ENCODE measurements at places on chromosomes 11 and 22. TPM values are rescaled to one million over a fixed set of nuclear protein-coding genes. Genes with fewer than 3 reads are reported as not detected.

- peak; percentile 85 for DNase-seq
- no peak overlapping the region for H3K27ac ChIP-seq
- H3K4me1 ChIP-seq: no peaks in the 10 kb centered on the region
- no peak overlapping the region for H3K4me3 ChIP-seq
- no peaks in the 10 kb centered on the region for H3K36me3 ChIP-seq
Measured at GRCh38 chr11:121367001-121367843, 74.7 kb downstream of the SC5D start.

GRCh38 chr11:119540370-119541125, 117.6 kb upstream of the THY1 start:
- no peak for DNase-seq
- no peaks in the 10 kb centered on the region for H3K36me3 ChIP-seq
- no peak overlapping the region for H3K4me3 ChIP-seq
- peaks cover 10% of the 10 kb centered on the region for H3K4me1 ChIP-seq
- no peaks in the 10 kb centered on the region for H3K27me3 ChIP-seq

GRCh38 chr22:37664249-37665101, 6.0 kb downstream of the PDXP start:
- no peak for DNase-seq
- H3K27ac ChIP-seq: no peak overlapping the region
- no peaks in the 10 kb centered on the region for H3K27me3 ChIP-seq
- peaks cover 31% of the 10 kb centered on the region for H3K4me1 ChIP-seq
- H3K4me3 ChIP-seq: no peak overlapping the region

The MRGPRX4 gene
- not detected for total RNA-seq

The APOA1 gene
- 0.50 TPM for total RNA-seq

DNA sequence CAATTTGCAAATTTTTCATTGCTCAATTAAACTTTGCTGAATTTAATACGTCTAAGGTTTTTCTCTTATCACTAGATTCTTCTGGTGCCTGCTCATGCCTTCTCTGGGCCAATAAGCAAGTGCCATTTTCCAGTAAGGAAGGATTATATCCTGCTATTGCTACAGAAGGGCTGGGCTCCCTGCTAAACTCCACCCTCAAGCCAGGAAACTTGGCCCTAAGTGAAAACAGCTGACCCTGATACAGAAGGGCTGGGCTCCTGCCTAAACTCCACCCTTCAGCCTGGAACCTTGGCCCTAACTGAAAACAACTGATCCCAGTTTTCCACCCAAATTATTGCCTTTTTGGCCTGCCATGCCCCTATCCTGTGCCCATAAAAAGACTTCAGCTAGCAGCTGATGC, 385.3 kb downstream of the DYNC2H1 start:
- no peaks in the 10 kb centered on the region for H3K4me1 ChIP-seq
- no peak overlapping the region for H3K27ac ChIP-seq
- no peak overlapping the region for H3K4me3 ChIP-seq
- no peaks in the 10 kb centered on the region for H3K36me3 ChIP-seq
- no peak for DNase-seq
- H3K27me3 ChIP-seq: no peaks in the 10 kb centered on the region

- no peak overlapping the region for H3K4me3 ChIP-seq
- H3K36me3 ChIP-seq: no peaks in the 10 kb centered on the region
- no peak overlapping the region for H3K27ac ChIP-seq
- H3K27me3 ChIP-seq: no peaks in the 10 kb centered on the region
- no peaks in the 10 kb centered on the region for H3K4me1 ChIP-seq
- DNase-seq: no peak
Measured at GRCh38 chr11:34531663-34532062, 18.1 kb upstream of the ELF5 start.

- no peak for DNase-seq
- no peaks in the 10 kb centered on the region for H3K4me1 ChIP-seq
- no peaks in the 10 kb centered on the region for H3K36me3 ChIP-seq
- H3K4me3 ChIP-seq: no peak overlapping the region
- no peaks in the 10 kb centered on the region for H3K27me3 ChIP-seq
- no peak overlapping the region for H3K27ac ChIP-seq
Measured at GRCh38 chr11:59266491-59266890, 53.8 kb upstream of the MPEG1 start.

- no peak overlapping the region for H3K4me3 ChIP-seq
- peaks cover 16% of the 10 kb centered on the region for H3K27me3 ChIP-seq
- no peaks in the 10 kb centered on the region for H3K36me3 ChIP-seq
- no peaks in the 10 kb centered on the region for H3K4me1 ChIP-seq
- H3K27ac ChIP-seq: no peak overlapping the region
Measured at GRCh38 chr11:129743112-129743815, 72.4 kb upstream of the TMEM45B start.

The WBP2NL gene
- total RNA-seq: 1.8 TPM

- H3K4me3 ChIP-seq: no peak overlapping the region
- H3K27me3 ChIP-seq: no peaks in the 10 kb centered on the region
- no peak overlapping the region for H3K27ac ChIP-seq
- H3K4me1 ChIP-seq: no peaks in the 10 kb centered on the region
- DNase-seq: no peak
- no peaks in the 10 kb centered on the region for H3K36me3 ChIP-seq
Measured at GRCh38 chr11:37804666-37805065, 1206.6 kb upstream of the RAG2 start.

The BIK gene
- total RNA-seq: 3.1 TPM

GRCh38 chr11:65298655-65299179, 15.9 kb upstream of the CDC42EP2 start:
- no peak for DNase-seq
- H3K4me1 ChIP-seq: peaks cover 6% of the 10 kb centered on the region
- H3K27me3 ChIP-seq: no peaks in the 10 kb centered on the region
- no peak overlapping the region for H3K4me3 ChIP-seq
- peak overlapping the region; percentile 3 for H3K27ac ChIP-seq
- peaks cover 50% of the 10 kb centered on the region for H3K36me3 ChIP-seq

The C11orf87 gene
- not detected for total RNA-seq

DNA sequence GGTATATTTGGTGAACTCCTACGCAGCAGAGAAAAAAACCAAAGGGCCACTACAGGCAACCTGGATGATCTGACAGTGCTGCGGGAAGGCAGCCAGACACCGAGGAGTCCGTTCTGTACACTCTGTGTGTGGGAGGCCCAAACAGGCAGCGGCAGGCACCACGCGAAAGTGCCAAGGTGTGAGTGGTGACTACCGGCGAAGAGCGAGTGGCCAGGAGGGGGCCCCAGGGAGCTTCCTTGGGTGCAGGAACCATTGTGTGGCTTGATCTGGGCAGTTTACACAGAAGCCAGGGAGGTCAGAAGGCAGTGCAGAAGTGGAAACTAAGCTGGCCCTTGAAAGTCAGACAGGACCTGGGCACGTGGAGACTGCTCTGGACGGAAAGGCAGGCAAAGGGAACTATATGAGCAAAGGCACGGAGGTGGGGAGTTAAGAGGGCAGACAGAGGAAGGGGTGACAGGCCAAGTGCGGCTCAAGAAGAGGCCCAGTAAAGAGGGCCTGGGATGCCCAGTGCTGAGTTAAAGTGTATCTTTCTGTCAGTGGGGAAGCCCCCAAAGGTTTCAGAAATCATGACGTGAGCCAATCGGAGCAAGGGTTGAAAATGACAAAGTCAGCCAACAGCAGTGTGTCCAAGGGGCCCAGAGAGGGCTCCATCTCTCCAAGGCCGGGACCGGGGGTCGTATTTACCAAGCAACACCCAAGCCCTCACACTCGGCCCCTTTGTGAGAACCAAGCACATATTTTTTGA, 10.6 kb downstream of the TMEM184B start:
- H3K27me3 ChIP-seq: no peaks in the 10 kb centered on the region
- no peak overlapping the region for H3K4me3 ChIP-seq
- H3K4me1 ChIP-seq: peaks cover 48% of the 10 kb centered on the region

GRCh38 chr11:60771879-60772525, 13.1 kb upstream of the MS4A10 start:
- no peak for DNase-seq
- H3K27me3 ChIP-seq: no peaks in the 10 kb centered on the region
- no peak overlapping the region for H3K4me3 ChIP-seq
- H3K36me3 ChIP-seq: no peaks in the 10 kb centered on the region

- no peak within 1 kb of the TSS for H3K27ac ChIP-seq
- peak within 1 kb of the TSS; percentile 30 for H3K4me3 ChIP-seq
- peaks cover 48% of the 10 kb centered on the region for H3K27me3 ChIP-seq
Measured at GRCh38 chr22:45284705-45285262, at the start of gene UPK3A. TSS of gene UPK3A (plus strand) at chr22:45284949. CDS start at chr22:45285014, 65 bp downstream.

DNA sequence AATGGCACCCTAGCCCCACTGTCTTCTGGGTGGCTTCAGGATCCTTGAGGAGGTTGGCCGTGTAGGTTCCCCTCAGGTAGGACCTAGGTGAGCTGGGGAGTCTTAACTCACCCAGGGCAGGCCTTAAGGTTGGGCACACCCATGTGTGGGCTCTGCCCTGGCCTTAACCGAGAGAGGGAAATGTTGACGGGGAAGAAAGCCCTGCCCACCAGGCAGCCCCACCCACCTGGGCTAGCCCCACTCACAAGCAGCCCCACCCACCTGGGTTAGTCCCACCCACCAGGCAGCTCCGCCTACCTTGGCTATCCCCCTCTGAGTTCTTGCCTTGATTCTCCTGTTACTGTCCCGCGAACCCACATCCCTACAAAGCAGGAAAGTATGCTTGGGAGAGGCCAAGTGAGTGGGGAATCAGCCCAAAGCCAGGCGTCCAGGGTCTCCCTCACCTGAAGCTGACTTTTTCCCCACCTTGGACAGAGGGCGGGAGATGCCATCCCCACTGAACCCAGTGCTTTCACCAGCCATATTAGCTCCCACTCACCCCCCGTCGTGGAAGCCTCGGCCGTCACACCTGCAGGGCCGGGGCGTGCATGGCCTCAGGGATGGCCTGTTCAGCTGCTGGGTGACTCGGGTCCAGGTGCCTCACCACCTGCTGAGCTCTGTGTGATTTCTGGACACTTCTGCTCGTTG, at the start of gene MYEOV:
Gene MYEOV, plus strand, starts transcription at position 337 of the 687 bp plus-strand sequence. CDS start 1,200 bp downstream, outside the sequence.
- H3K4me3 ChIP-seq: no peak within 1 kb of the TSS
- no peak for DNase-seq
- peaks cover 66% of the 10 kb centered on the region for H3K4me1 ChIP-seq
- no peaks in the 10 kb centered on the region for H3K27me3 ChIP-seq
- no peaks in the 10 kb centered on the region for H3K36me3 ChIP-seq
- no peak within 1 kb of the TSS for H3K27ac ChIP-seq

The KRTAP5-7 gene
- 0.24 TPM for total RNA-seq

- no peak for DNase-seq
- no peak overlapping the region for H3K4me3 ChIP-seq
- H3K36me3 ChIP-seq: peaks cover 31% of the 10 kb centered on the region
- H3K4me1 ChIP-seq: no peaks in the 10 kb centered on the region
- H3K27me3 ChIP-seq: no peaks in the 10 kb centered on the region
Measured at GRCh38 chr11:116890193-116890592, 52.8 kb upstream of the APOA1 start.

GRCh38 chr11:64499261-64500004, 91.6 kb upstream of the SLC22A12 start:
- H3K36me3 ChIP-seq: no peaks in the 10 kb centered on the region
- no peak for DNase-seq
- peaks cover 11% of the 10 kb centered on the region for H3K4me1 ChIP-seq

DNA sequence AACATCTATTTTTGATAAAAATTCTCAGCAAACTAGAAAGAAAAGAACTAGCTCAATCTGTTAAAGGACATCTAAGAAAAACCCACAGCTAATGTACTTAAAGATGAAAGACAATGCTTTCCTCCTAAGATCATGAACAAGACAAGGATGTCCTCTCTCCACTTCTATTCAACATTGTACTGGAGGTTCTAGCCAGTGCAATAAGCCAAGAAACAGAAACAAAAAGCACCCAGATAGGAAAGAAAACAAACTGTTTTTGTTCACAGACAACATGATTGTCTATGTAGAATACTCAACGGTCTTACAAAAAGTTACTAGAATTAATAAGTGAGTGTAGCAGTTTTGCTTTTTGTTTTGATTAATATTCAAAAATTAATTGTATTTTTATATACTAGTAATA, 7.8 kb downstream of the CD3D start:
- no peaks in the 10 kb centered on the region for H3K36me3 ChIP-seq
- H3K4me1 ChIP-seq: no peaks in the 10 kb centered on the region
- DNase-seq: no peak

GRCh38 chr11:83571302-83571701, 285.1 kb upstream of the CCDC90B start:
- H3K36me3 ChIP-seq: no peaks in the 10 kb centered on the region
- no peak overlapping the region for H3K4me3 ChIP-seq
- H3K27me3 ChIP-seq: no peaks in the 10 kb centered on the region

GRCh38 chr11:120028181-120028896, 109.6 kb downstream of the TRIM29 start:
- no peaks in the 10 kb centered on the region for H3K36me3 ChIP-seq
- no peaks in the 10 kb centered on the region for H3K4me1 ChIP-seq
- DNase-seq: no peak
- peaks cover 59% of the 10 kb centered on the region for H3K27me3 ChIP-seq

The BRSK2 gene
- 0.13 TPM for total RNA-seq

DNA sequence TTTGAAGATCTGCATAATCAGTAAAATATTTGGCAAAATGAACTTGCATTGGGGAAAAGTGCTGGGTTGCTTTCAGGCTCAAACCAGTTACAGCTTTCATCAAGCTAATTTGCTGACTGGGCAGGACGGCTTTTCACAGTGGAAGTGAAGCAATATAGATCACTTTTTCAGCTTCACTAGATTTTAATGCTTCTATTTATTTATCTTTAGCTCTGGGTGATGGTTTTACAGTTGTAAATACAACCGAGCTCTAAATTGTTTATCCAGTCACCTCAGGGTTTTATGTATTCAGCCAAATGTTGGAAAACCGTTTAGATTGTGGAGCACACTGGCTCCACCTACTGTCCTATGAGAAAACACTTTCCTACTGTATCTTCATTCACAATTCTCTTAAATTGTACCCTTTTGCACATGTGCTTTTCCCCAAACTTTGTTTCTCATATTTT, 58.2 kb downstream of the ACER3 start:
- DNase-seq: peak; percentile 77
- H3K27ac ChIP-seq: peak overlapping the region; percentile 60
- peak overlapping the region; percentile 12 for H3K4me3 ChIP-seq
- H3K27me3 ChIP-seq: no peaks in the 10 kb centered on the region
- peaks cover 6% of the 10 kb centered on the region for H3K4me1 ChIP-seq

DNA sequence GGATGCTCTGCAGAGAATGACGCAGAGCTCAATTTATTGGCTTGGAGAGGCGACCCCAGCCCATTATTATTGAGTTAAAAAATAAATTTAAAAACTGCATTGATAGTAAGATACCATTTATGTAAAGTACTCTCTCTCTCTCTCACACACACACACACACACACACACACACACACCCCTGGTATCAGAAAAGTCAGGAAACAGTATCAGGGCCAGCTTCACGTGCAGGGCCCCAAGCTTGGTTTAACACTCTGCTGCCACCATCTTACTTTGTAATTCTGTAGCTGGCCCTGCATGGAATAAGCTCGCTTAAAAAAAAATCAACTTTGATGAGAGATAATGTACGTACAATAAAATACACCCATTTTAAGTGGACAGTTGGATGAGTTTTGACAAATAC, 59.8 kb upstream of the CD5 start:
- no peak overlapping the region for H3K27ac ChIP-seq
- no peaks in the 10 kb centered on the region for H3K27me3 ChIP-seq
